ENCODE measurements at places on chromosomes 12 and 14. TPM values are rescaled to one million over a fixed set of nuclear protein-coding genes. Genes with fewer than 3 reads are reported as not detected.
A peak's percentile ranks its signal among the peaks of the same experiment; 100 is the strongest.

The PDE6H gene
- not detected for total RNA-seq

- no peak for DNase-seq
Observed at GRCh38 chr12:23204933-23205778, 580.2 kb downstream of the ETNK1 start.

The SOAT2 gene
- 0.26 TPM for total RNA-seq

The USP44 gene
- 5.4 TPM for total RNA-seq

DNA sequence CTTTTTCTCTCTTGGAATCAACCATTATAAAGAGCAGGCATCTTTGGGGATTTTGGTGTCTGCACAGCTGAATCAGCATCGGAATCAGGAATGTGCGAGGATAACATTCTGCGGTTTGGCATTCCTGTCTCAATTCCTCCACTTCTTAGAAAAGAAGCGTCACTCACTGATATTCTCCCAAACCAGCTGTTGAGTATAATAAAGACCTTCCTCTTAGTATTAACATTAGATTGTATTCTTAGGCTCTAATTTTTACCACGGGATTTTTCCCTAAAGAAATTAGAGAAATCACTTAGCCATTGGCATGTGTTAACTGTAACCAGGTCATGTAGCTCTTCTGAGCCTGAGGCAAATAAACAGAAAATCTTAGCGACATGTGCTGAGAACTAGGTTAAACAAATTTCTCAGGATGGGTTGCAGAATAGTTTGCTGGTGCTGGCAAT is 128.7 kb downstream of the TMX1 start:
- DNase-seq: no peak

- no peak for DNase-seq
Observed at GRCh38 chr12:131737150-131737827, 26.4 kb downstream of the SFSWAP start.

The PRR4 gene
- 1.5 TPM for total RNA-seq

GRCh38 chr14:24171422-24172260 is at the start of gene REC8:
Gene REC8 (plus strand): TSS chr14:24172080. CDS start chr14:24172553, 473 bp downstream.
- peak; percentile 74 for DNase-seq

DNA sequence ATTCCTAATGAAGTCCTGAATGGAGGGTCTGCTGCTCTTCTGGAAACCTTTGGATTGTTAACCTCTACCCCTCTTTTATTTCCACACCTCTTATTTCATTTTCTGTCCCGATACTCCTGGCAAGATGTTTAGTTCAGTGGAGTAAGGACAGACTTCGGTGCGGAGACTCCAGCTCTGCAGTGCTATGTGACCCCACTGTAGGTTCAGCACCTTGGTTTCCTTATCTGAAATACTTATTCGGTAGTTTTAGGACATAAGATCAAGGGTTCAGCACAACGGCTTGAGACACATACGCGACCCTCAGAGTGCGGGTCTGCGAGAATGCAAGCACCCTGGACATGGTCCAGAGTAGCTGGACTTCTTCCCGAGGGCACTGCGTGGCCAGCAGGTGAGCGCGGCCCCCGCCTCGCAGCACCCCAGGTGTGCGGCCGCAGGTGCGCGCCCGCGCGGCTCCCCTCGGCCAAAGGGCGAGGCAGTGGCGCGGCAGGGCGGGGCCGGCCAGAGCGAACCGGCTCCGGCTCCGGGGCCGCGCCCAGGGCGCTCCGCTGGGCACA is 465 bp upstream of the FGD4 start:
- DNase-seq: no peak

GRCh38 chr12:5988088-5988487 is 43.0 kb upstream of the ANO2 start:
- no peak for DNase-seq

GRCh38 chr14:43778570-43778936 is 728.5 kb downstream of the FSCB start:
- DNase-seq: no peak

DNA sequence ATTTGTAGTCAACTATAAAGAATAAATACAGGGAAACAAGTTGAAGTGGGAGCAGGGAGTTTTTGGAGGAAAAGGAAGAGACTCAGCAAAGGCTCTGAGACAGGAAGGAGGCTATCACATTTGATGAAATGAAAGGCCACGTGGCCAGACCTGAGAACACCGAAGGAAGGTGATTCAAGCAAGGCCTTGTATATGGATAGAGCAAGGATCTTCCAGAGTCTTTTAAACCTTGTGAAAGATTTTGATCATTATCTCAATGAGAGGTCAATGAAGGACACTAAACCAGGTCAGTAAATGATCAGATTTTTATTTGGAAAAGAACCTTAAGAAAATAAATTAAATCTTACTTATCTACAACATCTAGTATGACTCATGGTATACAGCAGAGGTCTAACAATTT is 523.5 kb downstream of the SLC16A7 start:
- no peak for DNase-seq

DNA sequence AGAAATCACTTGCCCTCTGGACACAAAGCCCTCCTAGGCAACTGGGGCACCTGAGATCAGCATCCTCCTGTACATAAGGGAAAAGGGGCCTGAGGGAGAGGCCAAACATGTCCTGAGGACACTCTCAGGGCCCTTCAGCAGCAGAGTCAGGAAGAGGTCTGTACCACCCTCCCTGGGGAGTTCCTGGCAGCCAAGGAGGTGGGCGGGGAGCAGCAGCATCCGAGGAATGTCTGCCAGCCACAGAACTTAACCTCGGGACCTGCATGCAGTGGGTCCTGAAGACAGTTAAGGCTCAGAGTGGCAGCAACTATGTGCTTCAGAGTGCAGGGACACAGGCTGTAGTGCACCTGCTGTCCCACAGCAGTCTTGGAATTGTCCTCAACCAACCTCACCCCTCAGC is 62.1 kb downstream of the SPTB start:
- no peak for DNase-seq

DNA sequence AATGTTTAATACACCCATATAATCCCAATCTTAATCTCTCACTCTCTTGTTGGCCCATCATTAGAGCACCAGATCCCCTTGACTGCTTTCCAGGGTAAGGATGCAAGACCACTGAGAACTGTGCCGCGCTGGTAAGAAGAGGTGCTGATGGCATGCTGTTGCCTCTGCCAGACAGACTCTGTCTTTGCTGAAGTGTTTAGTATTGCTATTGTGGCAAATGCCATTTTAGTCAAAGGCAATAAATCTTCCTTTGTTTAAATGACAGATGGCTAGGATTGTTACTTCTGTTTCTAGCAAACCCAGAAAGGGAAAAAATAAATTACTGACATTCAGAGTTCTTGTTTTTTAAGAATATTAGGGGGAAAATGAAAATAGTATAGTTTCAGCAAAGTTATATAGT is 152.3 kb downstream of the MON2 start:
- no peak for DNase-seq

- DNase-seq: no peak
Observed at GRCh38 chr14:96364962-96365361, 1.6 kb downstream of the GSKIP start.

DNA sequence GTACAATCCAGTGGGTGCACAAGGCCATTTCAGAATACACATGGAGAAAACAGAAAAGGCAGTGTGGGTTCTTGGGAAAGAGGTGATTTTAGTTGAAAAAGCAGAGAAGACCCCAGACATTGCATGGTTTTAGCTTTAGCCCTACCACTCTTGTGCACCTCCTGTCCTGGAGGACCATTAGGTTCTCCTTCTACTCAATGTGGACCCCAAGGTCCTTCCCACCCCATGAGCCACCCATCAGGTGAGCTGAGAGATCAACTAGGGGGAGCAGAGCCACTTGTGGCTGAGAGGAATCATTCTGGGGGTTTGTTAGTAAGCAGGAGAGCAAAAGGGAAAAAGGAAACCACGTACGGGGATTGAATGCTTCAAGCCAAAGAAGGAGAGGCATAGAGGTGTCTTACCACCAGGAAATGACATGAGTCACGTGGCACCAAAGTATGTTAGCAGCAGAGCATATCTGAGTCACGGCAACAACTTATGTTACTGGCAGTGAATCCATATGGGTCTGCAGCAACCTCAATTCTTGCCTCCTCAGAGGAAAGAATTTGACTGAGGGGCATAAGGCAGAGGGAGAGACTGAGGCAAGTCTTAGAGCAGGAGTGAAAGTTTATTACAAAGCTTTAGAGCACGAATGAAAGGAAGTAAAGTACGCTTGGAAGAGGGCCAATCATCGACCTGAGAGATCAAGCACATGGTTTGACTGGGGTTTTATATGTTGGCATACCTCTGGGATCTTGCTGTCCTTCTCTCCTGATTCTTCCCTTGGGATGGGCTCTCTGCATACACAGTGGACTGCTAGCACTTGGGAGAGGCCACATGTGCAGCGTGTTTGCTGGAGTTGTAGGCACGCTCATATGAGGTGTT is 73.9 kb downstream of the HSD17B6 start:
- DNase-seq: peak; percentile 13

DNA sequence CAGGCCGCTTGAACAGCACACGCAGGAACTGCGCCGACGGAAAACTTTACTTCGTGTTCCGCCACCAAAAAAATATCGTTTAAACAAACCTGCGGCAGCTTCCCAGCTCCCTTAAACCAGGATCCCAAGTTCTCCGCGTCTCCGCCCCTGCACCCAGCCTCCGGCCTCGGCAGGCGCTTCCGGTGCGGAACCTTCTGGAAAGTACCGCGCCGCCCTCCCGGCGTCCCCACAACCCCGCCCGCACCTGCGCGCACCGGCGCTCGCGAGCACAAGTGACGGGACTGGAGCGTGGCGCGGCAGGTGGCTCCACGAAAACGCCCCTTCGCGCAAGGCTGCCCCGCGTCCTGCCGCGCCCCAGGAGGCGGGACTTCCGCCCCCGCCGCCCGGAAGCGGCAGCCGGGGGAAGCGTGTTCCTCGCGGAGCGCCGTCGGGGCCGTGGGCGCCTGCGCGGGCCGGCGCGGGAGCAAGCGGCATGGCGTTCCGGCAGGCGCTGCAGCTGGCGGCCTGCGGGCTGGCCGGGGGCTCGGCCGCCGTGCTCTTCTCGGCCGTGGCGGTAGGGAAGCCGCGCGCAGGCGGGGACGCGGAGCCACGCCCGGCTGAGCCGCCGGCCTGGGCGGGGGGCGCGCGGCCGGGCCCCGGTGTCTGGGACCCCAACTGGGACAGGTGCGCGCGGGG is at the start of gene PGAM5:
Gene PGAM5, plus strand, starts transcription at position 438 of the 675 bp plus-strand sequence. Its CDS starts 35 bp downstream, at position 473.
- peak; percentile 97 for DNase-seq

GRCh38 chr12:15581006-15581405 is 208.2 kb downstream of the EPS8 start:
- no peak for DNase-seq

GRCh38 chr12:21615431-21615830 is 10.8 kb upstream of the GYS2 start:
- DNase-seq: peak; percentile 50

DNA sequence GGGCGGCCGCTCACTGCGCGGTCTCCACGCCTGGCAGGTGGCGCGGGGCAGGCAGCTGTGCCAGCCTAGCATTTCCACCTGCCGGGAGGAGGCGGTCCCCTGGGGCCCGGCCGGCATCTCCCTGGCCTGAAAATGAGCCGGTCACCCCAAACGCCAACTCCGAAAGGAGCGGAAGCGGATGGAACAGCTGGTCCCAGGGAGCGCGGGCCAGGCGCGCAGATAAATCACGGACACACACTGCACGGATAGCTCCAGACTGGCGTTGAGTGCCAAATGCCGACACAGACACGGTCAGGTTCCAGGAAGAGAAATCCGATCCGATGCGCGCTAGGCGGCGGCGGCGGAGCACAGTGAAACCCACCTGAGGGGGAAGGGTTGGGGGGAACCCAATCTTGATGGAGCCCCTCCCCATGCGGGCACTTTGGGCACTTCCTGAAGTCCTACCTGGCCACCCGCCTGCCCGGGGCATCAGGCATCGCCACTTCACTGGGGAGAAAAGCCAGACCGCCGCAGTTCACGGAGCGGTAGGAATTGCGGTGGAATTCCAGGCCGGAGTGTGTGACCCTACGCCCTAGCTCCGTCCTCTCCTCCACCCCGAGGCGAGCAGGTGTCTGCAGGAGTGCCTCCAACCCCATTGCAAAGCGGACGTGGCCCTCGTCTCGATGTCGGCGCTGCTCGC is 624 bp upstream of the PLEKHD1 start:
- DNase-seq: no peak

The PRDM4 gene
- 35.8 TPM for total RNA-seq

GRCh38 chr14:44490966-44491365 is 16.1 kb downstream of the FSCB start:
- no peak for DNase-seq

DNA sequence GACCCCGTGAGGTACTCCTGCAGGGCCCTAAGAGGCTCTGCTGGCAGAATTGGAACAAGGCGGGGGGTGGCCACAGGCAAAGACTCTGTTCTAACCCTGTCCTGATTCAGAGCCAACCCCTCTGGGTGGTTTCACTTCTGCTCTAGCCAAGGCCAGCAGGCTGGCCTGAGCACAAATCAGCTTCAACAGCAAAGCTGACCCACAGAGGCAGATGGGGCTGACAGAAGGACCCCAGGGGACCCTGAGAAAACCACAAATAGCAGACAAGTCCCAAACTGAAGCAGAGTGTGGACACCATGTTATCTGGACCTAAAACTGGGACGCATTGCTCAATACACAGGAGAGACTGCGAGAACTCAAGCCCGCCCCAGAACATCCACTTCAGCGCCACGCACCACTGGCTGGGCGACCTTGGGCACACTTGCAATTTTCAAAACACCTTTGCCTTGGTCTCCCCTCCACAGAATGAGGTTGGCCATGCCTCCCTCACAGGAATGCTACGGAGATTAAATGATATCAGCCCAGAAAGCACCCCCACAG is 76.4 kb upstream of the DICER1 start:
- no peak for DNase-seq

DNA sequence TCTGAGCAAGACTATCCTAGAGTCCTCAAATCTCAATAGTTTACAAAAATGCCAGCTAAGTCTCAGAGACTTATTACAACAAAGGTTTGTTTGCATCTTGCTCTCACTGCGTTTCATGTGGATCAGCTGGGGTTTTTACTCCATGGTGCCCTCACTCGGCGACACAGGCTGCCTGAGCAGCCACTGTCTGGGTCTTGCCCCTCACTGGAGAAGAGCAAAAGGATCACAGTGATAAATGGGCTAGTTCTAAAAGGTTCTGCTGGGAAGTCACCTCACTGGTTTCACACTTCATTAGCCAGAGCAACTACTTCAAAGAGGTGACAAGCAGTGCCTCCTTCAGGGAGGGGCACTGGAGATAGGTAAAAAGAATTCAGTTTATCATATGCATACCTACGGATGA is 392.0 kb downstream of the RPL10L start:
- no peak for DNase-seq

DNA sequence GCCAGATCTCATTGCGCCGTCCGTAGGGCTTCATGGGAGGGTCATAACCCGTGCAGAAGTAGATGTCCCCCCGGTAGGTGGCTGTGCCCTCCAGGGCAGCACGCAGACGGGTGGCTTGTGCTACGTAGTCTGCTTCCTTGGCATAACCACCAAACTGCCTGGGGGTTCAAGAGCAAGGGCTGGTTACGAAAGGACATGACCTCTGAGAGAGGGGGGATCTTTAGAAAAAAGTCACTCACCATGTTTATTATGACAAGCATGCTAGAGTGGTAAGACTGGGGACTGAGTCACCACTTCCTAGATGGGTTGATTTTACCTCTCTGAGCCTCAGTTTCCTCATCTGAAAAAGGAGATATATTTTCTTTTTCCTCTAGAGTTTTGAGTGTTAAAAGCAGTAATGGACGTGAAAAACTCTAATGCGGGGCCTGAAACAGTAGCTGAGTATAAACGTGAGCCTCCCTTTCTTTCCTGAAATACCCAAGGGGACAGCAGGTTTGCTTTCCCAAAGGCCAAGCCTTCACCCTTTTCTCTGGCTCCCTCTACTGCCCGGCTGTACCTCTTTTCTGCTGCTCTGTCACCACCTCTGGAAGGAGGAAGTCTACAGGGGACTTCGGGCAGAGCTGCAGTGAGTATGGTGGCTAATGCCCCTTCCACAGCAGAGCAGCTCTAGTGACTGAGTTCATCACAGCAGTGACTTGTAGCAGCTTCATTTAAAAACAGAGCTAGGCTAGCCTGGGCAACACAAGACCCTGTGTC is 23.5 kb upstream of the GPRC5D start:
- DNase-seq: no peak

GRCh38 chr12:111435661-111436201 is 30.0 kb downstream of the SH2B3 start:
- no peak for DNase-seq
